Right hindlimb (tissue), 1 donor: ENCODE measurements at places on chromosomes 4 and X.

GRCh38 chr4:139824882-139825522 is 159.4 kb downstream of the MGST2 start:
- no peak for DNase-seq

DNA sequence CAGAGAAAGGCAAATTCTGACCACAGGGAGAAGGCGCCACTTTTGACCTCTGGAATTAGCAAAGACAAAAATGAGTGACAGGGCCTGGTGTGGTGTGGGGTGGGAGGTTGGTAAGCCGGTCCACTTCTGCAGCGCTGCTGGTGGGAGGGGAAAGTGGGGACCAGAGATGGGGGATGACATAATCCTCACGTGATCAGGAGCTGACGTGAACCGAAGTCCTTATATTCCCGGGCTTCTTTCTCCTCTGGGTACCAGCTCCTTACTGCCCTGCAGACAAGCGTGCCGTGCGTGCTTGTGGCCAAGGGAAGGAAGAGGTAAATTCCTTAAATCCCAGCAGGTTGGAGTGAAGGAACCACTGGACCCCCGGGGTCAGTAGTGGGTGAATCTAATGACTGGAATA is at the start of gene TCEAL7:
Gene TCEAL7 (plus strand): TSS at position 249 of the 400 bp plus-strand sequence. CDS start 1,165 bp downstream, outside the sequence.
- DNase-seq, result peak; percentile 82

- no peak for DNase-seq
Observed at GRCh38 chr4:123234955-123235354, 161.6 kb upstream of the SPRY1 start.

DNA sequence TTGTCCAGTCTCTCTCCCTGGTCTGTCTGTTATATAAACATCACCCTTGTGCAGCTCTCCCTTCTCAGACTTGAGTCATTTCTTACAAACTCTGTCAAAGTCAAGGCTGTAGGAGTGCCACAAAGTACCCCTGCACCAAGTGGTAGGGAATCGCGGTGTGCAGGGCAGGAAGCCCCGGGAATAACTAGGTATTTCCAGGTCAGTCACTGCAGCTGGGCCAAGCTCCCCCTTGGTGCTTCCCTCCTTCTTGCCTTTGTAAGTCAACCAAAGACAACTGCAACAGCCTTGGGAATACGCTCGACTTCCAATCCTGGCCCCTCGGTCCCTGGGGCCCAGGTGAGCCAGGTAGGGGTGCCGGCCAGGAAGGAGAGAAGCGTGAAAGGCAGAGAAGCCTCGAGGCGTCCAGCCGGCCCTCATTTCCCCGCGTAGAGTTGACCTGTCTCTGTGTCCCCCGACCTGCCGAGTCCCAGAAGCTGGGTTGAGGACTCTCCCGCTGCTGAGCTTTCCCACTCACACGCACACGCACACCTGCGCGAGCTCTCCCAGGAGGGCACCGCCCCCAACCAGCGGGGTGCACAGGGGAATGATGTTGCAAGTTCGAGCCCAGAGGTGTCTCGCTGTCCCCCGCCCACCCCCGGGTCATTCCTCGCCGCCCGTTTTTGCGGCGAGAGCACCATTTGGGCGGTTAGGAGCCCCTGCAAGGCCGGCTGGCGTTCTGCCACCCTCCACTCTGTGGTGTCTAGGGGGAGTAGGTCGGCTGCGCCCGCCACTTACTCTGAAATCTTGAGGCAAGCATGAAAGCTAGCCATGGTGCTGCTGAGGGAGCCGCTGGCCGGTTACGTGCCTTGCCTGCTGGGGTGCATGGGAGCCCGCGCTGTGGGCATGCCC is 22.8 kb upstream of the KIAA1210 start:
- DNase-seq, result no peak

- DNase-seq, result no peak
Observed at GRCh38 chr4:2424581-2424980, 5.8 kb downstream of the CFAP99 start.

GRCh38 chr4:149344436-149344835 is 471.2 kb downstream of the IQCM start:
- DNase-seq, result no peak

DNA sequence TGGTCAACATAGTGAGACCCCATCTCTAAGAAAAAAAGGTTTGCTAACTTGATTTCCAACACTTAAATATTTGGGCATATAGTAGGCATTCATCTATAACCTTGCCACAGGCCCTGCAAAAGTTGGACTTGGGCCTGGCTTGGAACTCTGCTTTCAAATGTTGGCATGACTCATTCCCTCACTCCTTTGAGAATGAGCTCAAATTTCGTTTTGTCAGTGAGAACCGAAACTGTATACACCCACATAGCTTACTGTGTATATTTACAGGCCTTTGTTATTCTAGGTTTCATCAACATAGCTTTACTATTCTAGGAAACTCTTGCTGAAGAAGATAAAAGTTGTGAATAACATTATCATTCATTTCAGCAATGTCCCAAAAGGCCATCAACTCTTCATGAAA is 88.7 kb upstream of the ELOVL6 start:
- DNase-seq, result no peak

GRCh38 chr4:26261405-26261804 is 59.4 kb upstream of the RBPJ start:
- DNase-seq, result no peak

DNA sequence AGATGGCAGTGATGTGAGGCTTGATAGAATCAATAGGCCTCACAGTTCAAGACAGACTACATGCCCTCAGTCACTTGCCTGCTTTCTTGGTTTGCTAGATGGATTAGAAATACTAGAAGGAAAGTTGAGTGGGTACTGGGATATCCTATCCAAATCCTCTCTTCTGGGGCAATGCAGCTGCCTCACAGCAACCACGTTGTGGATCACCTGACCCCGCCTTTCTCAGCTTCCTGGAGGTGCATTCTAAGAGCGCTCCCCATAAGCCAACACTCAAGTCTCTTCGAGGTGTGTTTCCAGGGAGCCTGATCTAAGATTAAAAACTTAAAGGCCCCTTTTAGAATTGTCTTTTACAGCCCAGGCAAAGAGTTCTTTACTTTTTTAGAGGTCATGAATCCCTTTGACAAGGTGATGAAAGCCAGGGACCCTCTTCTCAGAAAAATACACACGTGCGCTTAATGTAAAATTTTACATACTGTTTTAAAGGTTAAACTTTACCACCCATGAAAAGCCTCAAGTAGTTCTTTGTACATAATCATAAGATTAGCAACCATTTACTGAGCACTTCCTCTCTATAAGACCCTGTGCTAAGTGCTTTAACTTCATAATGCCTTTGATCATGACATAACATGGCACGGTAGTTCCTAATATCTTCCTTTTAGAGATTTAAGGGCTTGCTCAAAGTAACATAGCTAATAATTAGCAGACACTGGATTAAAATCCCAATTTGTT is 840 bp upstream of the RPL34 start:
- no peak for DNase-seq

DNA sequence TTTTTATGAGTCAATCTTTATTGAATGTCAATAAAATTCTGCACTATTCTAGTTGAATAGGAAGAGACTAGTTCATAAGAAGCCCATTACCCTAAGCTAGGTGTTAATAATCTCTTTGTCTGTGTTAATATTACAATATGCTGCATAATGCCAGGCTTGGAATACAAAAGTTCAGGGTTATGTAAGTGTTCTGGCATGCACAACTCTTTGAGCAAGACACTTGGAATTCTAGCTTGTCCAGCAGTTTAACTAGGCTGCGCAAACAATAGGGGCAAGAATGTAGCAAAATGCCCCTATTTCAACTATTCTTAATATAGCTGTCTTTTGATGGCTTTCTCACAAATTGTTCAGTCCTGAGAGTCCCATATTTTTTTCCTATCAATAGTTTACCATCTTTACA is 31.3 kb upstream of the ETNPPL start:
- no peak for DNase-seq

- no peak for DNase-seq
Observed at GRCh38 chr4:70830054-70830453, 9.6 kb downstream of the GRSF1 start.

DNA sequence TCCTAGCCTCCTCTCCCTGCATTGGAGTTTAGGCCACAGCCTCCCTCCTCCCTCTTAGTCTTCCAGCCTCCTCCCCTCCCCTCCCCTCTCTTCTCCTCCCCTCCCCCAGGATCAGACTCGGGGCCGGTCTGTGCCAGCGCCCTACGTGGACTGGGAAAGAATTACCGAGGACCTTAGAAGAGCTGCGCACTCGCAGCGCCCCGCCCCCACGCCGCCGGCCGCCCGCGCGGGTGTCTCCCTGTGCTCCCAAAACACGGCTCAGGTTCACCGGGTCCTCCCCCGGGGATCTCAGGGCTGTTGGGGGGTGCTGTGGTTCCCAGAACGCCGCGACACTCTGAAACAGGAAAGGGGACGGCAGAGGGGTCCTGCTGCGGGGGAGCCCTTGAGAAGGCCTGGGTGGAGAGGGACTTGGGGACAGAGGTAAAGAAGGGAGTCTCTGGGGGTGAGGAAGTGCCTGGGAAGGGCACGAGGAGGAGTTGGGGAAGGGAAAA is 122.3 kb upstream of the TBL1X start:
- DNase-seq, result peak; percentile 86

DNA sequence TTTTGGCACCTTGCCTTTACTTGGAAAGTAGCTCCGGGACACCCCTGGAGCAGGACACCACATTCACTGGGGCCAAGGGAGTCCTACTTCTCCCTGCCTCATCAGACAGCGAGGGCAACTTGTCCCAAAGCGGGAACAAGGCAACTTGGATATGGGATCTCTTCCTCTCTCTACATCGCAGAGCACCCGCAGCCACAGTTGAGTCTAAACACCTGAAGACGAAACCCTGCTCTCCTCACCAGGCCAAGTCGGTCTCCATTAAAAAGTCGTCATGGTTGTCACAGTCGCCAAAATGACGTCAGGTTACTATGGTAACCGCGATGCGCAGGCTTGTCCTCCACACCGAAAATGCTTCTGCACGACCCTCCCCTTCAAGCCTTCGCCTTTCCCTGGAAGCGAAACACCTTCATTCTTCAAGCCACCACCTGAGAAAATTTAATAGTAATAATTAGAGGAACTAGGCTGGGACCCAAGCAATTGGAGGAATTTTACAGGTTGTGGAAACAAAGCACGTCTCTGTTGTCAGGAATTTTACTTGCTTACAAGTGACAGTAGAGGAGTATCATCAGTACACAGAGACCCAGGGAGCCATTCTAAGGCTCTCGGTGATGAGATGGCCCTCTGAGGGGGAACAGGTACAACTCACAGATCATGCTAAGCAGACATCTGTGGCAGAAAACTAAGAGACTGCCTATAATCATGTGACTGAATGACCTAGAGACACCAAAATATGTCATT is 30.5 kb upstream of the TCEAL4 start:
- peak; percentile 77 for DNase-seq

GRCh38 chr4:6335040-6335590 is 65.5 kb downstream of the WFS1 start:
- no peak for DNase-seq

- DNase-seq, result no peak
Observed at GRCh38 chrX:109959356-109959871, 43.5 kb upstream of the TMEM164 start.

DNA sequence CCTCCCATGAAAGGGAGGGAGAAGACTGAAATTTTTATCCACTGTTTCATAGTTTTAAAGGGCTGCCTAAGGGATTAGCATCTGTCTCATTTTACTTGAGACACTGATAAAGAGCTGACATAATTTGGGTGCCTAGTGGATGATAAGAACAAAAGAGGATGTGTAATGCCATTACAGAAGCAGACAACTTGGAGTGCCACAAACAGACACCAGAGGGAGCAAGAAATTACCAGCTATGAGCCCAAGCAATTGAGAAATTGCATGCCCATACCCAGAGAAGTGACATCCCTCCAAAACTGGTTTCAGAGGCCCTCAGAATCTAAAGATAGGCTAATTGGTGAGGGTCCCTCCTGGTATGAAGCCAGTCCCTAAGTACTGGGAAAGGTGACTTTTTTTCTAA is 38.5 kb upstream of the POU3F4 start:
- DNase-seq, result no peak

DNA sequence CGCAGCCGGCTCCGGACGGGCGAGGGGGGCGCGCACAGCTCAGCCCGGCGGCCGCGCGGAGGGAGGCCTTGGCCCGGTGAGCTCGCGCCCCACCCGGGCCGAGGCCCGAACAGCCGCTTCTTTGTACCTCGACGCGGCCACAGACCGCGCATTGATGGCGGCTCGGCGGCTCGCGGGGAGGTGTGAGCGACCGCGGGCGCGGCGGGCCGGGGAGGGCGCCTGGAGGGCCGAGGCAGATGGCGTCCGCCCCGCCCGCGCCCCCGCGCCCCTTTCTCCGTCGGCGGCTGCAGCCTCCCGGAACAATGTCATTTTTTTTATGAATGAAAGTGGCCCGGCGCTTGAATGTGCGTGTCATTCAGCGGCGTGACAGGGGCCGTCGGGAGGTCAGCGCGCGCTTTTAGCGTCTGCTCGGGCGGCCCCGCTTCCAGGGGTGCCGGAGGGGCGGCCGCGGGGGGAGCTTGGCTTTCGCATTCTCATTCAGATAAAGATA is 1.8 kb downstream of the FGFR3 start:
- no peak for DNase-seq

DNA sequence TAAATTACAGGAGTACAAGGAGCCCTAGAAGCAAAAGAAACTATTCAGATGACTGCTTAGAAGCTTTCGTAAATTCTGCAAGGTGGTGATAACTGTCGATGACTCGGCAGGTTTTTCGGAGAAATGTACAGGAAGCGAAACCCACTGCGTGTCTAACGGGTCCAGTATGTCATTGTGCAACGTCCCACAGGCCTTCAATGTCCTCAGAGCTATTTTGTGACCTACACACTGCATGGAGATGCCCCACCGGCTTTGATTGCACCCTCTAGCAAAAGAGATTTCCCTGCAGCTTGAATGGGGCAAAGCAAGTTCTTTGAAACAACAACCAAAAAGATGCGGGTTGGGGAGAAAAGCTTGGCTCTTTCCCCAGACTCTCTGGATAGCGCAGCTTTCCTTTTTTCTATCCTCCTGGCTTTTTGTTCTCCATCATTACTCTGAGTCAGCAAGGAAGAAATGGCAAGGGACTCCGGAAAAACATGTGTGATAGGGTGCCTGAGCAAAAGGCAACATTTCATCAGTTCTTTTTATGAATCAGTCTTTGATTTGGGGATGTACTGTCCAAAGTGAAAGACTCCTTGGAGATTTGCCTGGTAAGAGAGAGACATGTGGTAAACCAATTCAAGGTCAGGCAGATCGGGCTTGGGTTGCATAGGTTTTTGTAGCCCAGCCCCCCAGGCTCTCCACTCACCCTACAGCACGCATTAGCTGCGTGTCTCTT is 112.0 kb upstream of the TBL1X start:
- no peak for DNase-seq

- DNase-seq, result no peak
Observed at GRCh38 chrX:16547644-16548043, 102.3 kb upstream of the S100G start.
